ENCODE measurements at places on chromosomes 5 and 9.
A peak's percentile ranks its signal among the peaks of the same experiment; 100 is the strongest.

GRCh38 chr9:19690128-19690527, 98.7 kb downstream of the SLC24A2 start:
- no peak for DNase-seq

DNA sequence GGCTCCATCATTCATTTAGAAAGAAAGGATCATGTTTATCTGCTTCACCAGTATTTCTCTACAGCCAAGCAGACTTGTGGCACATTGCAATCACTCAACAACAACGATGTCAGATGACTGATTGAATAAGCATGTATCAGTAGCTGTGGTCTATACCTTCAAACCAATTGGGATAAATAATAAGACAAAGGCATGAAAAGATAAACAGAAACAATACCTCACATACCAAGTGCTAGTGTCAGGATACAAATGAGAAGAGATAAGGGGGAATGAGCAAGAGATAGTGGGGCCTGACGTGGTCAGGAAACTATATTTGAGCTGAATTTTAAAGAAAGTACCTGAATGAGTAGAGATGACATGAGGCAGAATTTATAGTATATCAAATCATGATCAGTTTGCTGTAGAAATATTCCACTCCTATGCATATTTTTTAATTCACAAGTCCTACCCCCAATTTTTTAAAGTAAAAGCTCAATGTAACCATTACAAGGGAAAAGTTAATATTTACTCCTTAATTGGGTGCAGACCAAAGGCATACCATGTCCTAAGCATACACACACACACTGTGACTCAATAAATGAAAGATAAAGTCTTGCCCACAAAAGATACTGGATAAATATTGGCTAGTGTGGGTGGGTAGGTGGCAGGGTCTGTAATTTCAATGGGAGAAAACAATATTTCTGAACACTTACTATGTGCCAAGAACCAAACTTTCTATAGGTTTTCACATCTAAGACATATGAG, 284.5 kb downstream of the SPOCK1 start:
- no peak for DNase-seq

GRCh38 chr5:452978-453710, 10.2 kb downstream of the EXOC3 start:
- DNase-seq: no peak

- no peak for DNase-seq
Observed at GRCh38 chr9:127213859-127214258, 50.7 kb upstream of the GARNL3 start.

GRCh38 chr5:153489611-153490010, 859 bp upstream of the GRIA1 start:
- no peak for DNase-seq

DNA sequence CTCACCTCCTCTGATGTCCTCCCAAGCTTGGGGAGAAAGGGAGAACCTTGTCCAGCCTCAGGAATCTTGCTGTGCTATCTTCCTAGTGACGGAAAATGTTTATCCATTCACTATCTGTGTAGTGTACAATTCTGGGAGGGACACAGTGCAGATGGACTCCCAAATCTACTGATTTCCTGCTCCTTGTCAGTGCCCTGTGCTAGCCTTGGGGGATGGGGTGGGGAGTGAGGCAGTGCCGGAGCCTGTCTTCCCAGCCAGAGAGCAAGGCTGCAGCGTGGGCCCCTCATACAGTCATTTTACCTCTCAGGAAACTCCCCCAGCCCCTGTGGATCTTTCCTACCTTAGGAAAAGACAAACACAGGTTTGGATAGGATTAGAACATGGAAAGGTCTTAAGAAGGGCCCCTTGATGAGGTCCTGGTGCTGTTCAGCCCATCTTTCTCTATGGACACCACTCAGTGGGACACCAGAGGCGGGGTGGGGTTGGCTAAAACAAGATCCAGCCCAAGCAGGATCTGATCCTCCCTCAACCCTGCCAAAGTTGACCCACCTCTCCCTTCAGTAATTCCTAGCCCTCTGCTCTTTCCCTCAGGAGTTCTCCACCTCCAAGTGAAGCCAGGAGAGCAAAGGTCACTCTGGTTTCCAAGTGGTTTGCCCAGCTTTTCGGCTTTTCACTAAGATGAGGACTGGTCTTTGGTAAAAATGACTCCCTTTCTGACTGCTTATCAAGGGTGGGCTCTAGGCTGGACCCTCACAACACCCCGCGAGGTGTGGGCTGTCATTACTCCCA, 3.4 kb downstream of the DOLK start:
- no peak for DNase-seq

- DNase-seq: no peak
Observed at GRCh38 chr9:18074041-18074440, 399.9 kb upstream of the ADAMTSL1 start.

- no peak for DNase-seq
Observed at GRCh38 chr9:13213337-13213736, 66.2 kb downstream of the MPDZ start.

- no peak for DNase-seq
Observed at GRCh38 chr9:76894198-76894597, 11.7 kb downstream of the PRUNE2 start.

GRCh38 chr9:130610862-130611707, 31.7 kb downstream of the FUBP3 start:
- no peak for DNase-seq

- DNase-seq: peak; percentile 34
Observed at GRCh38 chr5:78162253-78162862, 132.1 kb downstream of the AP3B1 start.

- DNase-seq: no peak
Observed at GRCh38 chr9:100589582-100589981, 11.7 kb downstream of the CAVIN4 start.

DNA sequence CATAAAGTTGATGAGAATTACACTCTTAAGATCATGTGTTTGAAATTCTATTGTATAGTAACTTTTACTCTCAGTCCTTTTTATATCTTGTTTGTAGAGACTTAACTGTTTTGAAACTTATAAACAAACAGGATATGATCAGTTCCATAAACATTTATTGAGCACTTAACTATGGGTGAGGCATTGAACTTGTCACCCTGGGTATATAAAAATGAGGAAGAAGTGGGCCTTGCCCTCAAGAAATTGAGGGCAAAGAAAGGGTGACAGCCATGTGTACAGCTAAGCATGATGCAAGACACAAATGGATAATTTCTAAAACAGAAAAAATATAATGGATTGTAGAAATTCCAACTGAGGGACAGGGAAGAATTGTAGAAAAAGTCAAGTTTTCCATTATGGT, 15.7 kb downstream of the UNC13B start:
- no peak for DNase-seq

- DNase-seq: no peak
Observed at GRCh38 chr5:141875795-141876627, 2.2 kb downstream of the PCDH1 start.

DNA sequence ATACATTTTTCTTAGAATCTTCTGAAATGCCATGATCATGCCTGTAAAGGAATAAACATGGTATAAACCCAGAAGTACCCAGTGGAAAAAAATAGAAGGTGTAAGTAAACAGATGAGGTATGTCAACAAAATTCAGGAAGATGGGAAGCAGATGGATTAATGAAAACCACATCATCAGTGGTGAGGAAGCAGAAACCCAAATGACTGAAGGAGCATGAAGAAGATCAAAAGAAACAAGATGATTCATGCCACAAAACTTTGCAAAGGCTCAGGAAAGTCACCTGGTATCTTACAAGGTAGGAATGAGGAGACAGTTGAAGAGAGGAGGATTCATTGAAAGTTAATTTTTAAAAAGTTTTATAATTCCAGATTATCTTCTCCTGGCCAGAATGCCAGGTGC, 132.8 kb upstream of the PAPPA start:
- no peak for DNase-seq

DNA sequence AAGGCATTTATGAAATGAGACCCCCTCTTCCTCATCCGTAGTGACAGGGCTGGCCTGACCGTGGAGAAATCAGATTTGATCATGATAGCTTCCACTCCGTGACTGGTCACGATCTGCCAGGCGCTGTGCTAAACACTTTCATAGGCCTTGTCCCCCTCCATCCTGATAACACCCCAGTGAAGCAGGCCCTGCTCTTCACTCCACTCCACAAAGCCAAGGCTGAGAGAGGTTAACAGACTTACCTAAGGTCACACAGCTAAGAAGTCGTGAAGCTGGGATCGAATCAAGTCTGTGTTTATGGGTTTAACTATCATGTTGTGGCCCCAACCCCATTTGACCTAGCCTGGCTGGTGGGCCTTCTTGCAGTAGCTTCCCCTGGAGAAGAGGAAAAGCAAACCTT, 53.3 kb upstream of the IL17B start:
- DNase-seq: no peak

GRCh38 chr5:139982157-139982974, 60.7 kb downstream of the NRG2 start:
- no peak for DNase-seq

DNA sequence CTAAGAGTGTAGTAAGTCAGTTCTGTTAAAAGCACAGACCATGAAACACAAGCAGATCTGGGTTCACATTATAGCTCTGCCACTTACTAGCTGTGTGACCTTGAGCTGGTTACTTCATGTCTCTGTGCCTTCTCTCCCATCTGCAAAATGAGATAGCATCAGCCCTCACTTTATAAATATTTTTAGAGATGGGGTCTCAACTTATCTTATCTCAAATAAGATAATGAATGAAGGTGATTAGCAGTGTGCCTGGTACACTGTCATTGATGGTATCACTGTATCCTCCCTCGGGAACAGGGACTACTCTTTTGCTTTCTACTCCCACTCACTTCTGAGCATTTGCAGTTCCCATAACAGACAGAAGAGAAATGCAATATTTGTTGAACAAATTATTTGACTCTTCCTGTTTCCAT, 52.4 kb downstream of the GALNT10 start:
- DNase-seq: no peak

- no peak for DNase-seq
Observed at GRCh38 chr5:95899829-95900228, 61.8 kb downstream of the ELL2 start.

- DNase-seq: no peak
Observed at GRCh38 chr9:38060681-38061080, 8.3 kb downstream of the SHB start.
